Activated T-helper 9 cell treated with anti-CD3 and anti-CD28 coated beads, Interleukin-2, amount 50 U/mL, for 16 hours (primary cell): ENCODE measurements at places on chromosomes 7 and 10.

GRCh38 chr10:33133557-33133956, 175.5 kb upstream of the ITGB1 start:
- DNase-seq, result no peak

DNA sequence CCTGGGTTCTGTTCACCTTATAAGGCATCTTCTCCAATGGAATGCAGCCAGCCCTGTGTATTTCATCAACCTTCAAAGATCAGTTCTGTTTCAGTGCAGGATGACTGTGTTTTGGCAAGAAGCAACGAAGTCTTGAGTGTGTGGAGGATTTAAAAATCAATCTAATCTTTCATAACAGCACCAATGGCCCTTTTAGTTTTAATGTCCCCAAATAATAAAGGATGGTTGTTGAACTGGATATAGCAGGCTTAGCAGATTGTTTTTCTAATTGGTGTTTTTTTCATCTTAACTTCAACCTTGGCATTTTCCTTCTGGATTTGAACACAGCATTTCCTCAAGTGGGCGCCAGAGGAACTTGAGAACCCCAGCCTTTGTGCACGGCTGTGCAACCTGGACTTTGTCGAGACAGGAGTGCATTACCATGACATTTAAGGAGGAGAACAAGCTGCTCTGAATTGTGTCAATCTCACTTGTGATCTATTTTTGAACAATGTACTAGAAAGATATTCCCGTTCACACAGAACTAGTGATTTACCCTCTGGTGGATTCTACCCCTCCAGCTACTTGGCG, 313.3 kb upstream of the AKR1E2 start:
- DNase-seq, result no peak

GRCh38 chr7:146943483-146943882, 826.9 kb downstream of the CNTNAP2 start:
- no peak for DNase-seq

GRCh38 chr10:120392245-120392644, 64.8 kb upstream of the PLPP4 start:
- no peak for DNase-seq

DNA sequence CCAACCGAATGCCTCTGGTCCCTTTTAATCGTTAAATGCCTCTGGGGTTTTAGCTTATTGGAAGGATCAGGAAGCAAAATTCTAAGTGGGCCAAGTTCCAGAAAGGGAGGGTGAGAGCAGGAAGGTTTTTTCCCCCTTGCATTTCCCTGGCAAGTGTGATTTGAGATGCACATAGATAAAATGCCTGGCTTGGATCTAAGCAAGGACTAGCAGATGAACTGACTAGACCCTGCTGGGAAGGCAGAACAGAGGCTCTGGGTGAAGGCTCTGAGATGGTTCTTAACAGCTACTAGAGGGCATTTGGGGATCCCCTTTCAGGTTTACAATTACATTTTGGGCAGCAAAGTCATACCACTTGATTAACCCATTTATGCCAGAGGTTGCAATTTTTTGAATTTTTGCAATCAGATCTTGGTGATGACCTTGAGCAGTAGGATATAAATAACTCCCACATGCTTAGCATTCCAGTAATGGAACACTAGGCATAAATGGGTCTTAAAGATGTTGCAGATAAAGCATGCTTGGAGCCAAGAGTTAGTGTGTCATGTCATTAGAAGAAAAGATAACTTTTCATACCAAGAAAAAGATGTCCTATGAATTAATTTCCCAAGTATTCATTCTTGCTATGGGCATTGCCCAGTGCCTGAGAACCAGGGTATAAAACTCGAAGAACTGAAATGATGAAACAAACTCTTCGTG, 205.9 kb downstream of the SEC23IP start:
- no peak for DNase-seq

GRCh38 chr7:106593028-106593417, 67.9 kb downstream of the CCDC71L start:
- DNase-seq, result no peak

GRCh38 chr10:73974309-73974946, 23.5 kb upstream of the VCL start:
- DNase-seq, result no peak
